HuH-7.5 (cell line): ENCODE measurements at places on chromosomes 5 and 9.

GRCh38 chr5:50564079-50564478 lies 102.4 kb upstream of the PARP8 start:
- DNase-seq: no peak

DNA sequence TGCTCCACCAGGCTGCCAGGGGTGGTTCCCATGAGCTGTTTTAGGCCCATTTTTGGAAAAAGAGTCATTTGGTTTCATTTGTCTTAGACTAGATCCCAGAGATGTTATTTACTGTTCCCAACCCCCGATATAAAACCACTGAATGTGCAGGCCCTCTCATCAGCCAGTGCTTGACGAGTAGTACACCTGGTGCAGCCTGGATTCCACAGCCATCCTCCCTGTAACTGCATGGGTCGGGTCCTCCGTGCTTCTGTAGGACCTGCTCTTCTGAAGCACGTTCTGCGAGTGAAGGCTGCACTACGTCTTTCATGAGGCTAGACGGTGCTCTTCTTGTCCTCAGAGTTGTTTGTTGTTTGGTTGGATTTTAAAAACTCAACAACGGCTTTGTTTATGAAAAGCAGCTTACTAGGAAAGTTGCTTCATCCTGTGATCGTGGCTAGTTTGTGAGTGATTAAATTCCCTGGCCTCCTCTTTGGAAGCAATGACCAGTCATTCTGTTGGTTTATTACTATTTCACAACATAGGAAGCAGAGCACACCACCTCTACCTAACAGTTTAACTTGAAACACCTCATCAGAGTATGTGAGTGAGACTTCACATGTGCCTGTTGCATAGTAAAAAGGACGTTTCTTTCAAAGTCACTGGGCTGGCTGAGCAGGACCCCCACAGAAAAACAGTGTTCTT lies 135.2 kb downstream of the AOPEP start:
- DNase-seq: no peak

DNA sequence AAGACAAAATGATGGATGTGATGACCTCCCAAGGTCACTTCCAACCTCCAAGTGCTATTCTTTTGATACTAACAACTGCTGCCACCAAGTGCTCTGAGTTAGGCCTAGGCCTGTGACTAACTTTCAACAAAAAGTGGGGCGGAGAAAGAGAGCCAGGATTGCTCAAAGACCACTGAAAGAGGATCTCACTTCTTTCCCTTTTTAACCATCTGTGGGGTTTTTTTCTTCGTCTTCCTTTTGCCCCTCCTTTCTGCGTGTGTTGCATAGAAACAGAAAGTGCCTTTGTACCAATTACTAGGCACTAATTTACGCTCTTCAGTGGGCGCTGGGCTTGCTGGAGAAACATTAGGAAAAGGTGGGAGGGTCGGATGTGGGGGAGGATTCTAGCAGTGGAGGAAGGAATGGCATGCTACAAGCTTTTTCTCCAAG lies 8.0 kb downstream of the KLF9 start:
- no peak for DNase-seq

- DNase-seq: no peak
Measured at GRCh38 chr5:50726475-50727148, 60.2 kb downstream of the PARP8 start.

- no peak for DNase-seq
Measured at GRCh38 chr9:33443047-33443446, 4.3 kb downstream of the AQP3 start.

DNA sequence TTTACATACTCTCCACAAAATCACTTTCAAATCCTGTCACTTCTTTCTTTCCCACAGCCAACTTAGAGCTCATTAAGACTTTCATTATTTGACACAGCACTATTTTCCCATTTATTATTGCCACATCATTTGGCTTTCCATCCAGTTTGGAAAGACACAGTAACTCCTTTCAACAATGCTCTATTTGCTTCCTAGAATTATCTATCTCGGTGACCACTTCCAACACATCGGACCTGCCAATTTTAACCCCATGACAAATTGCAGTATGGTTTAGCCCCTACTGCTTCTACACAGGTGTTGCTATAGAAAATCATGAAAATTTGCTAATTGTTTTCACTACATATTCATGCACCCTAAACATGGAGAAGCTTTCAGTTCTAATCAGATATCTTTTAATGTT lies 190.6 kb upstream of the COX7C start:
- DNase-seq: no peak

GRCh38 chr9:2677915-2678889 lies 39.1 kb upstream of the KCNV2 start:
- DNase-seq: no peak

DNA sequence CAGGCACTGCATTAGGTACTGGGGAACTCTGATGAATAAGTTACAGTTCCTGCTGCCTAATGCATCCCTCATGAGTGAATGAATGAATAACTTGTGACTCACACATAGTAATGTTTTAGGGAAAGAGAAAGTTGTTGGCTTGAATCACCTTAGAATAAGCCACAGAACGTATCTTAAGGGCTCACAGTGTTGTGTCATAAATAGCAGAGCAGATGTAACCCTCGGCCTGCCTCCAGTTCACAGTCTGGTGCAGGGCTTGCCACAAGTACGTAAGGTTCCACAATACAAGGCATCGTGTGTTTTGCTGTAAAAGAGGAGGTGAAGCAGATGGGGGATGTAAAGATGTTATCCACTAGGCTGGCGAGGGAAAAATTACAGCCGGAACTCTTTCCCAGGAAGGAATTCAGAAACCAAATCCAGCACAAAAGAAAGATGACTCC lies 218.7 kb downstream of the TRPM3 start:
- no peak for DNase-seq
